Subcutaneous preadipocyte (primary cell): ENCODE measurements at places on chromosomes 2 and 18. TPM values are rescaled to one million over a fixed set of nuclear protein-coding genes. Genes with fewer than 3 reads are reported as not detected.

AQP12A gene
- total RNA-seq: not detected in 2 replicates

MC4R gene
- total RNA-seq: not detected in 2 replicates

ALPI gene
- not detected in 2 replicates for total RNA-seq

GALNT3 gene
- under 0.01 and 0.20 TPM in 2 replicates for total RNA-seq

MALL gene
- total RNA-seq: 4.7 and 8.8 TPM in 2 replicates

ZNF516 gene
- 18.4 and 23.1 TPM in 2 replicates for total RNA-seq

FSHR gene
- total RNA-seq: not detected in 2 replicates

NEDD4L gene
- total RNA-seq: 6.3 and 6.6 TPM in 2 replicates

IL36B gene
- total RNA-seq: not detected in 2 replicates

SPRED2 gene
- 15.4 and 30.5 TPM in 2 replicates for total RNA-seq

SERPINB8 gene
- total RNA-seq: 16.5 and 28.2 TPM in 2 replicates

CYP26B1 gene
- 2.5 and 6.6 TPM in 2 replicates for total RNA-seq

SPEG gene
- total RNA-seq: 11.5 and 15.4 TPM in 2 replicates

ACYP2 gene
- total RNA-seq: 7.6 and 11.0 TPM in 2 replicates

RAD51AP2 gene
- total RNA-seq: not detected in 2 replicates

KIAA2012 gene
- not detected in 2 replicates for total RNA-seq

MYO1B gene
- 189 and 247 TPM in 2 replicates for total RNA-seq

RNF144A gene
- total RNA-seq: 6.8 and 14.0 TPM in 2 replicates

CHRNA1 gene
- under 0.01 TPM in 1 of 2 replicates, not detected in the other for total RNA-seq

CASP8 gene
- total RNA-seq: 18.4 and 26.6 TPM in 2 replicates

PUS10 gene
- 6.2 and 8.2 TPM in 2 replicates for total RNA-seq

IL1B gene
- total RNA-seq: 0.20 and 0.37 TPM in 2 replicates

EDAR gene
- total RNA-seq: not detected in 2 replicates

SFTPB gene
- not detected in 2 replicates for total RNA-seq

LRRTM4 gene
- not detected in 2 replicates for total RNA-seq

GAL3ST2 gene
- total RNA-seq: not detected in 2 replicates

PCARE gene
- total RNA-seq: not detected in 2 replicates

CLEC4F gene
- total RNA-seq: not detected in 2 replicates

EVX2 gene
- total RNA-seq: not detected in 2 replicates

CD8B2 gene
- not detected in 2 replicates for total RNA-seq

SEPTIN2 gene
- 338 and 373 TPM in 2 replicates for total RNA-seq
